Activated CD4-positive, alpha-beta T cell treated with anti-CD3 and anti-CD28 coated beads, Interleukin-2, amount 50 U/mL, for 24 hours (primary cell): ENCODE measurements at places on chromosomes 13 and 19.

- DNase-seq: no peak
Observed at GRCh38 chr13:36418022-36418805, 14.1 kb upstream of the CCNA1 start.

DNA sequence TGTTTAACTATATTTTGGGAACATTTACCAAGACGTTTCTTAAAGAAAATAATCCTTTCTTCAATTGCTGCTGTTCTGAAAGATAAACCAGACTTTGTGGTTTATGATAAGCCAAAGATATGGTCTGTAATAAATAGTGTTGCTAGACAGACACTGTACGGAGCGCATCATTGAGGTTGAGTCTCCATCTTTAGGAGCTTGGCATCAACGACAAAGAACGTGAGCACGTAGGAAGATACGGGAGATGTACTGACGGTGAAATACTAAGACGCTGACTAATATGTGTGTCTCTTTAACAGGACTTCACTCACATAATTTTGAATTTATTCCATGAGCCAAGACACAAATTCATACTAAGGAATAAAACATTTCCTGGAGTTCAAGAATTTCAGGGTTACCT is 16.2 kb downstream of the TEX29 start:
- DNase-seq: no peak

DNA sequence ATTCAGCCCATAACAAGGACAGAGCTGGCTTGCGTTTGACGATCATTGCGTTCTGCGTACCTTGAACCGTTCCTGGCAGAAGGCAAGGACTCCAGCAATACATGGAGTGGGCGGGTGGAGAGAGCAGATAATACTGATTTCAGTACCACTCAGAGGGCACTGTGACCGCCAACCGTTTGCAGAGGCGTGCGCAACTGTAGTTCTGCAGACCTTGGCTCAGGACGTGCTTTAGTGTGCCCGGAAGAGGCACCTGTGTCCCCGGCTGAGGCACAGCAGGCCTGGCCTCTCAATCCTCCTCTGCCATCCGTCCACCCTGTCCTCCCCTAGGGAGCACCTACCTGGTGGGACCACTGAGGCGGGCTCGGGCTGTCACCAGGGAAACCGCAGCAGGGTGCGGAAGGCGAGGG is 117.6 kb upstream of the USP29 start:
- no peak for DNase-seq

GRCh38 chr19:18833849-18834643 is 2.3 kb downstream of the UPF1 start:
- no peak for DNase-seq

- no peak for DNase-seq
Observed at GRCh38 chr19:23241419-23241818, 8.8 kb downstream of the ZNF724 start.

GRCh38 chr19:46201454-46202310 is 27.9 kb upstream of the IGFL1 start:
- DNase-seq: no peak

DNA sequence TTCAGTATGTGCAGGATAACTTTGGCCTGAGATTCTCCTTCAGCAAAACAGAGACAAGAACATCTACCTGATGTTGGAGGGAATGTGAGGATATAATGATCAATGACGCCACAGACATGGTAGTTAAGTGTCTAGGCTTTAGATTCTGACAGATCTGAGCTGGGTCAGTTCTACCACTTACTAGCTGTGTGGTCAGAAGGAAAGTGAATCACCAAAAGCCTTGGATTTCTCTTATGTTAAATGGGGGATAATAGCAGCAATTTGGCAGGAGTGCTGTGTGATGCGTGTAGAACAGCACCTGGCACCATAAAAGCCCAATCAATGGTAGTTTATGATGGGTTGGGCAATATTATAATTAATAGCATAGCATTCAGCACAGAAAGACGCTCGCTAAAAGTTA is 41.7 kb downstream of the RXFP2 start:
- DNase-seq: no peak

DNA sequence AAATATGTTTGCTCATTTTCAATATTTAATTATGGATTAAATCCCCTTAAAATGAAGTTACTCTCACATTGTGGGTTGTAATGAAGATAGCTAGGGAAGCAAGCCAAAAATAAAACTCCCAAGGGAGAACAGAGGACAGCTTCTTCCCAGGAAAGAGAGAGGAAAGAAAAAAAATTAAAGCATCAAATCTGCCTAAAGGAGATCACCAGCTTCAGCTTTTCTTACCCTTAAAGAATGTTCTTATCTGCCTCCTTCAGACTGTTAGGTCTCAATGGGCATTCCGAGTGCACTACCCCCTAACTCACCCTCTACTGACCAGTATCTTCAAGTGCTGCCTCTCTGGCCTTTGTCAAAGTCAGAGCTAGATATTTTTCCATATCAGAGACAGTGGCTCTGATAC is 55.2 kb downstream of the XPO4 start:
- DNase-seq: no peak

- no peak for DNase-seq
Observed at GRCh38 chr13:66996503-66996902, 233.6 kb downstream of the PCDH9 start.

DNA sequence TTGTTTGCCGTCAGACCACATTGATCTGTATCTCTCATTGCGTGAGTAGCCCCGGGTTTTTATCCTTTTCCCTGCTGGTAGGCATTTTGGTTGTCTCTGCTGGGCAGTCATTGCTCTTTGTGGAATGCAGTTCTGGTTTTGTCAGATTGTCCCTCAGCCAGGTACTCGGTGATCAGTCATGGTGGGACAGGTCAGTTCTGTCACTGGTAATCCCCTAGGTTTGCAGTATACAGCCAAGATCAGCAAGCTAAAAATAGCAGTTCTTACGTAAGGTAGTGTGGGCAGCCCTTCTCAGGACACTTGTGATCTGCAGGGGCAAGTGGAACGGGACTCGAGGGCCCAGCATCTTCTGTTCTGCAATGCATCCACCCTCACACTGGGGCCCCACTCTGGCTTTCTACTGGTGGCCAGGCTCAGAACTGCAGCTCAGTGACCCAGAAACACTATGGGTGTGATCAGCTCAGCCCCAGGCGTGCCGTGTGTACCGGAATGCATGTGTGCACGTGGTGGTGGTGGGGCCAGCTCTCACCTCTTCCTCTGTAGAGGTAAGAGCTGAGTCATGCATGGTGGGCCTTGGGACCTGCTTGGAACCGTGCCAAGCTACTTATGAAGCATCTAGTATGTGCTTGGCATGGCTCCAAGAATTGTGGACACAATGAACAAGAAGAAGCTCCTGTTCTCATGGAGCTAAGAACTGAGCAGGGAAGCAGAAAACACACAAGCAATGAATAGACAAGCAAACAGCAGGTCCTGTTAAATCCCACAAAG is 6.3 kb downstream of the PLEKHF1 start:
- peak; percentile 84 for DNase-seq

DNA sequence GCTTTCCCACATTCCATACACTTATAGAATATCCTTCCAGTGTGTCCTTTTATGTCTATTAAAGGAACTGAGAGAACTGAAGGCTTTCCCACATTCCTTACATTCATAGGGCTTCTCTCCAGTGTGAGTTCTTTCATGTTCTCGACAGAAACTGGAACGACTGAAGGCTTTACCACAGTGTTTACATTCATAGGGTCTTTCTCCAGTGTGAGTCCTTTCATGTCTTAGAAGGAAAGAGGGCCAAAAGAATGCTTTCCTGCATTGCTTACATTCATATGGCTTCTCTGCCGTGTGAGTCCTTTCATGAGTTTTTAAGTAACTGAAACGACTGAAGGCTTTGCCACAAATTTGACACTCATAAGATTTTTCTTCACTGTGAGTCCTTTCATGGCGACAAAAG is 22.3 kb downstream of the ZNF44 start:
- no peak for DNase-seq

- no peak for DNase-seq
Observed at GRCh38 chr13:70960841-70961443, 852.7 kb upstream of the KLHL1 start.

- no peak for DNase-seq
Observed at GRCh38 chr13:100854006-100854405, 179.4 kb upstream of the TMTC4 start.

GRCh38 chr19:30208436-30209060 is 163.6 kb upstream of the ZNF536 start:
- no peak for DNase-seq

- no peak for DNase-seq
Observed at GRCh38 chr19:52602941-52603340, 32.9 kb downstream of the ZNF701 start.

- no peak for DNase-seq
Observed at GRCh38 chr13:98848746-98849145, 96.3 kb upstream of the SLC15A1 start.

GRCh38 chr19:39190768-39191167 is 6.0 kb upstream of the NCCRP1 start:
- no peak for DNase-seq
